ENCODE measurements at places on chromosomes 7 and 10.

DNA sequence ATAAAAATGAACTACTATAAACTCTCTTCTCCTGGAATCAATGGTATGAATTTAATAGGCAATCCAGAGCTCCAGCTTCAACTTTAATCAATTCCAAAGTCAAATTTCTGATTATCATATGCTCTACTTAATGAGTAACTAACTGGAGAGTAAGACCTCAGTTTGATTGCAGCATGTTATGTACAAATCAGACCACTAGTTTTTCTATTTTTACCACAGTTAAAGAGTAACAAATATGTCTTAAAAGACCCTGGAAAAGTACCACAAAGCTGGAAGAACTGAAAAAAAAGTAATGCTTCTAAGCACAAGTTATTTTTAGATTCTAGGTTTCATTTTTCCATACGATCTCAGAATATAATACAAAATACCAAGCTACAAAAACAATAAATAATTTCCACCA lies 56.0 kb upstream of the TNKS2 start:
- DNase-seq: no peak

GRCh38 chr7:80150611-80151273 lies 16.1 kb downstream of the GNAI1 start:
- DNase-seq: no peak

DNA sequence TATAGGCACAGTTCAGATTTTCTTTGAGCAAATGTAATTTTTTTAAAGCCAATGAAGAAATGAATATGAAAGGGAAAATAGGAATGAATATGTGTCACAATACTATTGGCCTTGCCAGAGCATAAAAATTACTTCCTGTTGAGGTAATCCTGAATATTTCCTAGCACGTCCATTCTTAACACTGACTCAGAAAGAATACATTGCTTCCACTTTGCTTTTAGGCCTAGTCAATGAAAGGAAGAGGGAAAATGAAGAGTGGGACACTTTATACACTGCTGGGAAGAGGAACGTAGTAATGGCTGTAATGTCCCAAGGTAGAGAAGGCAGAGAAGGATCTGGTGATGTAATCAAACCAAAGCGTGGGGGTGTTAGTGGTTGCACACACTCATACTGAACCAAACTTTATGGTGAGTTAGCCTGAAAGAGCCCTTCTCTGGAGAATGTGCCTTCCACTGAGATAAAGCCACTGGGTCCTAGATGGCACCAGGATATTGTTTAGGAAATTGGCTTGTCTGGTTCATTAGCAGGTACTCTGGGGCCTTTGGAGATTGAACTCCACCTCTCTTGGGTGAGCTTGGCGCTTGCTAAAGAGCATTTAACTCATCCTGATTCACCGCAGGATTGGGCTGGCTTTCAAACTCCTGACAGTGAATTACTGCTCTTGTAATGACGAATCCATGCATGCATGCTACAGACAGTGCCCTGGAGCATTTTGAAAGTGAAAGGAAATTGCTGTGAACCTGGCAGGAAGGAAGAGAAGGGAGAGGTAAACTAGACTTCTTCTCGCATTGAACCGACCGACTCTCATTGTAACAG lies 254.9 kb downstream of the KIAA1217 start:
- DNase-seq: no peak

- no peak for DNase-seq
Measured at GRCh38 chr7:929311-929711, 25.2 kb downstream of the ADAP1 start.

DNA sequence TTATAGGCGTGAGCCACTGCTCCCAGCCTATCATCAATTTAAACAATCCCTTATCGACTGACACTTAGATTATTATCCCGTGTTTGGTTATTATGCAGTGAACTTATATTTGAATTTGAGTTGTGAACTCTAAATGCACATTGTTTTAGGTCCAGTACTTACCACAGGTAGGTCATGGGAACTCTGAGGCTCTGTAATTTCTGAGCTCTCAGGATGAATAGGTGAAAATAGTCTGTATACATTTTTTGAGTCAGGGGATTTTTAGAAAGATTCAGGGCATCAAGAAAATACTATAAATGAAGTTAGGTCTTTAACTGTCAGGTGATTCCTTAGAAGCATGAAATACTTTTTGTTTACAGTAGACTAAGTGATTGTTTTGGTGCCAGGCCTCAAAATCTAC lies 8.8 kb downstream of the CCDC136 start:
- no peak for DNase-seq

- no peak for DNase-seq
Measured at GRCh38 chr7:16232273-16232672, 189.1 kb downstream of the CRPPA start.

DNA sequence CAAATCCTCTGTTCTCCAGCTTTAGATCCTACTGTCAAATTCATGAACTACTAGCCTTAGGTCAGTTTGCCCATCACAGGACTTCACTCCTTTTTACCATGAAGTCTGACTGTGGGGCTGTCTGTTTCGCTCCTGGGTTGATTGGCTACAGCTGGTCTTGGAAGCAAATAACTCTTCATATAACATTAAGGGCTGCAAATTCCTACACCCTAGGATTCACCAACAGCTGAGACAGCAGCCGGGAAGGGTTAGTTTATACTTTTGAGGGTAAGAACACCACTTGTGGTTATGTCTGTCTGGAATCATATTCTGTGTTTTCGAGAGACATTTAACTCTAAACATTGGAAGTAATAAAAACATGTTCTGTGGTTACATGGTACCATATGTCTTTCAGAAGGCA lies 55.9 kb upstream of the KIAA1217 start:
- no peak for DNase-seq
